ENCODE measurements at places on chromosomes 3 and 15.

DNA sequence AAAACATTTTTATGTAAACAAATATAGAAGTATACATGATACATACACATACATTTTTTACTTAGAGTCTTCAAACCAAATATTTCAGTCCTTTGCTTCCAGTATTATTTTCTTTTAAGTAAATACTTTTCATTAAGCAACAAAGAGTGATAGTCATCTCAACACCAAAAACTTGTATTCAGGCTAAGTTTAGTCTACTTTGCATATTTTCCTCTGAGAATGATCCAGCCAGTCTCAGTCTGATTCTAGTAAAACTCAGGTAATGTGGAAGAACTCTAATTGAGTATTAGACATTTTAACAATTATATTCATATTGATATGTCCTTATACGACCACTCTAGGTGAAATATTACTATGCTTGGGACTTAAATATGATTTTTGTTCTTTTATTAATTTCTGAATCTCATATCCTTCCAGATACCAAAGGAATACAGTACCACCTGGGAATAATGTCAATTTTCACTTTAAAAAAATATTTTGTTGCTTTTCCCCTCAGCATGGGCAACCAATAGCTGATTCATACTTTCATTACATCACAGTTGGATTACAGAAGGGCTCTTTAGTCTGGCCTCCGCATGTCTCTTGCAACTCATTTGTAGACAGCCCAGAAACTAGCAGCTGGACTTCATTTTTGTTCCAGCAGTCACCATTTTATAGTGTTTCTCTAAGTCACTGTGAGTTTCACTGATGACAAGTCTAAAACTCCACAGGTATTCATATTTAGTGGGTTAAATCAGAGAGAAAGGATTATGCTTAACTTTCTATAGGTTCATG, 390.4 kb downstream of the ZBTB20 start:
- DNase-seq = no peak

DNA sequence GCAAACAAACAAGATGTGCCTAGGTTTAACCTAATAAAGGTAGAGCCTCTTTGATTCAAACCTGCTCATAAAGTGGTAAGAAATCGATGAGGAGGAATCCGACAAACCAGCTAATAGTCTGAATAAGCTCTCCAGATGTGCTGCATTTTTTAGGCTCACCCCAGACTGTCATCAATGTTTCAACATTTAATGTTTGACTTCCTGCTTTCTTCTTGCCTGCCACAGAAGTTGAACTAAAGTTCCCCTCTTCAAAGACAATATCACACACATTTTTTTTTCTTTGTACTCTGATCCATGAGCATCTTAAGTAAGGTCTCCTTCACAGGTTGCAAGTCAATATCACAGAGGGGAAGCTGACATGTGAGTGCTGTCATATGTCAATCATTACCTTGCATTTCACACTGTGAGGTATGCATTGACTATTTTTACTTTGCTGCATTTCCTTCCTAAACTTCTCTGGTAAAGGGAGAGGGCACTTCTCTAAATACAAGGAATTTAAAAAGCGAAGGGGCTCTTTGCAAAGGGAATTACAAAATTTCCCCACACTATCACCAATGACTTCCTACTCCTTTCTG, 172.3 kb upstream of the MCTP2 start:
- no peak for DNase-seq

- no peak for DNase-seq
These were observed 176.1 kb downstream of the TBC1D2B start for GRCh38 chr15:77901251-77901881.

DNA sequence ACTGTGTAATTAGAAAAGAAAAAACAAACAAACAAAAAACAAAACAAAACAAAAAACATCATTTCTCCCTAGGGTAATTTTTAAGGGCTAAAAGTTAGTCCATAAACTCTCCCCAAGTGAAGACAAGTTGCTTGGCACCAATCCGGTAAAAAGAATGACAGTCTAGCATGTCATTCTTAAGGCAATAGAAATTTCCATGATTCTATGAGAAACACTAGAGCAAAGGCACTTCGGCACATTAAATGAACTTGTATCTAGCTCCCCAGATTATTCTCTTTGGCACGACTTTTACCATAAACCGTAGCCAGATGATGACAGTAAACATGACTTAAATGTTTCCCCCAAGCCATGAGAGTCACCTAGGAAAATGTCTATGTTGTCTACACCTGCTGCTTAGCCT, 10.1 kb downstream of the COL8A1 start:
- DNase-seq = no peak

DNA sequence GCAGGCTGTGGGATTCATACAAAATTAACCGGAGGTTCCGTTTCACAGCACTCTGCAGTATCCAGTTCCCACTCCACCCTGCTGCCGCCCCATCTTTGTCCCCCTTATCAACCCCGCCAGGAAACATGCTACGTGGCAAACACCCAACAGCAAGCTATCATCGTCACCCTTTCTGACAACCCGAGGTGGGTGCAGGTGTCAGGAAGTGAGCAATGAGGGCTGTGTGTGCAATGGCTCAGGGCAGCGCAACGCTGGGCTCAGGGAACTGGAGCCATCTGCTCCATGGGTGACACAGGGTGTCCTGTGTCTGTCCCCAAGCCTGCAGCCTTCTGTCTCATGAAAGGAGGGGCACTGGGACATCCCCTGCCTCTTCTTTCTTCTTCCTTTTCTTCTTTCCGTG, 60.9 kb downstream of the ATP2B2 start:
- no peak for DNase-seq

DNA sequence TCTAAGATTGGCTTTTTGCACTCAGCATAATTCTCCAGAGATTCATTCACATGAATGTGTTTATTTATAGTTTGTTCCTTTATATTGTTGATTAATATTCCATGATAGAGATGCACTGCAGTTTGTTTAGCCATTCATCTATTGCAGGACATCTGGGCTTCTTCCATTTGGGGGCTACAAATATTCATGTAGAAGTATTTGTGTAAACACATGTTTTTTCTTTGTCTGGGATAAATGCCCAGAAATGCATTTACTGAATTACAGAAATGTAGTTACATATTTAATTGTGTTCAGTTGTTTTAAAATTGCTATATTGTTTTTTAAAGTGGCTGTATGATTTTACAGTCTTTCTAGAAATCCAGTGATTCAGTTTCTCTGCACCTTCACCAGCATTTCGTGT, 635.0 kb downstream of the ZIC1 start:
- DNase-seq = no peak

GRCh38 chr3:137259701-137260100, 301.9 kb downstream of the IL20RB start:
- no peak for DNase-seq

GRCh38 chr15:60540002-60540651, 61.2 kb upstream of the ICE2 start:
- no peak for DNase-seq

DNA sequence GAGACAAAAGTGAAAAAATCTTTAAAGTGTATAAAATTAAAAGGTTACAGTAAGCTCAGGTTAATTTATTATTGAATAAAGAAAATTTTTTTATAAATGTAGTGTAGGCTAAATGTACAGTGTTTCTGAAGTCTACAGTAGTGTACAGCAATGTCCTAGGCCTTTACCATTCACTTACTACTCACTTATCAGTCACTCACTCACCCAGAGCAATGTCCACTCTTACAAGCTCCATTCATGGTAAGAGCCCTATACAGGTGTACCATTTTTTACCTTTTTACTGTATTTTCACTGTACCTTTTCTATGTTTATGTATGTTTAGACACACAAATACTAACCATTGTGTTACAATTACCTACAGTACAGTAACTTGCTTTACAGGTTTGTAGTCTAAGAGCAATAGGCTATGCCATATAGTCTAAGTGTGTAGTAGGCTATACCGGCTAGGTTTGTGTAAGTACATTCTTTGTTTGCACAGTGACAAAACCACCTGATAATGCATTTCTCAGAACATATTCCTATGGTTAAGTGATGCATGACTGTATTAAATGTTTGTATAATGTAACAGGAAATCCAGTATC, 38.1 kb upstream of the NECTIN3 start:
- DNase-seq = no peak

- DNase-seq = no peak
These were observed 171.0 kb downstream of the CTNNB1 start for GRCh38 chr3:41370307-41370706.

DNA sequence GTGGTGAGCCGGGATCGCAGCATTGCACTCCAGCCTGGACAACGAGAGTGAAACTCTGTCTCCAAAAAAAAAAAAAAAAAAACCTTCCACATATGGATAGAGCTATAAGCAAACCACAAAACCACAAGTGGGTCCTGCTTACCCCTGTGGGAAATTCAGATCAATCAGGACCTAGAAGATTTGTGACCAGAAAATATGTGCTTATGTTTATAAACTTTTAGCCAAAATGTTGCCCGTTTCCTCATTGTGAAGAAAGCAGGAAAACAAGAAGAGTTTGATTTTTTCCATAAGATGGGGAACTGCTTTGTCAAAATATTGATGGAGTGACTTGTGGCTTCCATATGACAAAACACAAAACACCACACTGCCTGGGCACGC, 3.4 kb upstream of the SLC25A38 start:
- DNase-seq = no peak

DNA sequence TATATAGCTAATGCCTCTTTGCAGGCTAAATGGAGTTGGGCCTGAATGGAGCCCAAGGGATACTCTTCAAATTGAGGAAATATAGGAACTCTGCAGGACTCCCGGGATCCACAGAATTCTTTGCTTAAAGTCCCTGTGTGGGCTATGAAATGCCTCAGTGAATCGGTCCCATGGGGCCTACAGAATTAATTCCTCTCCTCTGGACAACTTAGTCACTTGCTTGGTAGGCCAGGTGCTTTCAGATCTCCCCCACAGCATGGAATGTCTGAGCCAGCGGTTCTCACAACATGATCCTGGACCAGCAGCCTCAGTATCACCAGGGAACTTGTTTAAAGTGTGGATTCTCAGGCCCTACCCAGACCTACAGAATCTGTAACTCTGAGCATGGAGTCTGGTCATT, 15.1 kb upstream of the PRICKLE2 start:
- DNase-seq = no peak

GRCh38 chr3:146991907-146992306, 386.8 kb upstream of the PLSCR5 start:
- DNase-seq = no peak

DNA sequence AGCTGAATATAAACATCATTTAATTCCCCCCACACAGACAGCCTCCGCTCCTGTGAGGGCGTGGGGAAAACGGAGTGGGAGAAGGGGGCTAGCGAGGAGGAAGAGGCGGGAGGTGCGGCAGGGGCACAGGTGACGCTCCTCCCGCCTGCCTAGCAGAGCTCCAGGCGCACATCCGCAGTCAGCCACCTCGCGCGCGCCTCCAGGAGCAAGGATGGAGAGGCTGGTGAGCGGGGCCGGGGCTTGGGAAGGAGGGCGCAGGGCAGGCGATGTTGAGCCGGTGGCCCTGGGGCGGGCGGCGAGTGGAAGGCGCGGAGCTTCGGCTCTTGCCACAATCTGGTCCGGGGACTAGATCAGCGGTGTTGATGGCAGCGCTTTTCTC, at the start of gene CD200:
Gene CD200 (plus strand): TSS at position 155 of the 379 bp plus-strand sequence. CDS start 57 bp downstream, at position 212.
- DNase-seq = peak; percentile 60

DNA sequence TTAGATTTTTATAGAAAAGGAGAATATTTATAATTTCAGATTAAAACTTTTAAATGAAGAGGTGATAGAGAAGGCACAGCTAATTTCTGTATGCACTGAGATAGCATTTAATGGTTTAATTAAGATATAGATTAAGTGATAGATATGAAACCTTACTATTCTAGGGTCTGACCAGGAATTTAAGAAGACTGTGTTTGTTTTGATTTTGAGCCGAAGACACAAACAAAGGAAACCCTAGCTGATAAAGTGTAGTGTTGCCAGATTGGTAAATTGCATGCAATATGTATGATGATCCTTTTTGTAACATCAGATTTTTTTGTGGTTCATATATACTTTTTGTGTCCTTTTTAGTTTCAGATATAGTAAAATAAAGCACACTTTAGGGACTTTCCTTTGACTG, 141.8 kb downstream of the ZPLD1 start:
- DNase-seq = no peak

- peak; percentile 34 for DNase-seq
These were observed 74.7 kb downstream of the MAGI1 start for GRCh38 chr3:65963787-65964677.

GRCh38 chr15:80611543-80612080, 83.5 kb upstream of the ABHD17C start:
- no peak for DNase-seq

GRCh38 chr3:159989973-159990846, 1.6 kb downstream of the IL12A start:
- DNase-seq = no peak

DNA sequence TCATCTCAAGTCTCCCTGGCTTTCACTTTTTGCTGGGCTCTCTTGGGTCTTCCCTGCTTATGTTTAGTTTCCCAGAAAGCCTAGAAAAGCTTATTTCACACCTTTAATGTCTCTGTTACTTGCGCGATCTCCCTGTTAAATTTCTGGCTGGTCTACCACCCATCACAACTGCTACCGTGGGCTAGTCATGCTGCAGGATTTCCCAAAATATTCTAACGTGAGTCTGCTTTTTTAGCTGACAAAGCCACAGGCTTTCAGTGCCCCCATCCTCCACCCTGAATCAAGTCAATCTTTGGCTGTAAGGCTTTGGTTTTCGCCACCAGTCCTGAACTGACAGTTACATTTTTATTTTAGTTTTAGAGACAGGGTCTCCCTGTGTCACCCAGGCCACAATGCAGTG, 74.1 kb downstream of the SUMF1 start:
- no peak for DNase-seq

DNA sequence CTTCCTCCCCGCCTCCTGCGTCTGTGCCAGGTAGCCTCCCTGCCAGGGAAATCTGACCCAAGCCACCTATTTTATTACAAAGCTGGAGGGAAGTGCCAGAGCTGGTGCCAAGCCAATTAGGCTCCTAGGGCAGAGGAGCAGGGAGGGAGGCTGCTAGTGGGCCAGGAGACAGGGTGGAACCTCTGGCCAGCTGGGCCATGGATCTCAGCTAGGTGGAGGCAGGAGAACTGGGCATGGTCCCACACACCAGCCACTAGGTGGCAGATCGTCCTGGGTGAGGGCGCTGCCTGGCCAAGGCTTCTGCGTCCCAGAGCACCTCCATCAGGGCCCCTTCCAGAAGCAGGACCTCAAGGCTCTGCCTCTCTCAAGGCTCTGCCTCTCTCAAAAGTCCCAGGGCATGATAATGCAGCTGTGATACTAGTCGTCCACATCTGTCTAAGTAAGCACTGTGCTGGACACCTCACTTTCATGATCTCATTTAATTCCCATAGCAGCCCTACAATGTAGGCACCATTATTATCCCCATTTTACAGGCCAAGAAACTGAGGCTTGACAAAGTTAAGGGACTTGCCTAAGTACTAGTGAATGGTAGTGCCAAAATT, 4.5 kb upstream of the RFT1 start:
- DNase-seq = peak; percentile 50

DNA sequence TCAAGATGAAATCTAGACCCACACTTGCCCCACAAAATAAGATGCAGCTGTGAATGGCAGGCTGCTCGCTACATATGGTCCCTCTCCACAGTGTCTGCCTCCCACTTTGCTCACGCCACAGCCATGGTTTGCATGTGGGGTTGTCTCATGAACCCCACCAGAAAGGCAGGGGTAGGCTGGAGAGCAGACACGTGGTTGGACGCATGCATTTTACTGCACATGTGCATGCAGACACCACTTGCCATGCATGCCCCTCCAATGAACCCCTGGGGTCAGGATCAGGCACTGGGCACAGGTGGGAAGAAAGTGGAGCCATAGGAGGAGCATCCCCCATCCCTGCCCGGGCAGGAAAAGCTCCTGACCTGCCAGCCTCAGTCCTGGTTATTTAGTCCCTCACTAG, 20.7 kb downstream of the SCN5A start:
- no peak for DNase-seq

Measured in stimulated activated CD4-positive, alpha-beta T cell treated with anti-CD3 and anti-CD28 coated beads, Interleukin-12 subunit alpha, Interleukin-12 subunit beta, amount 100 ng/mL, for 48 hours (primary cell).